ENCODE measurements at places on chromosomes 7 and 10.

- no peak for DNase-seq
These were observed 128.0 kb downstream of the SEMA3C start for GRCh38 chr7:80790877-80791276.

DNA sequence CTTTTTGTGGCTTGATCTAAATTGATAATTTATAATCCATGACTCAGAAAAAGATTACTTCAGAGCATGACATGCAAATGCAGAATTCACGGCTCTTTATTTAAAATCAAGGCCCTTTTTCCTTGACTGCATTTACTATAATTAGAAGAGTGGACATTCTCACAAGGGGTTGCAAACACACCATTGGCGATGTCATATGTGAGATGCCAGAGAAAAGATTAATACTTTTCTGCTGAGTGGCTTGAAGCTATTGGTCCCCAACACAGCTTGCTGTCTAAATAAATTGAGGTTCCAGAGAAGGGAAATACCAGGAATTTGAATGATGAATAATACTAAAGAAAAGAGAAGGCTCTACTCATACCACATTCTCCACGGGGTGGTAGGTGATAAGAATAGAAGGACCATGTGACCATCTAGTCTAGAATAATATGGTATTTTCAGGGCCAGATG is 78.7 kb upstream of the ARID5B start:
- no peak for DNase-seq

GRCh38 chr7:131190146-131190545 is 137.5 kb upstream of the MKLN1 start:
- no peak for DNase-seq

GRCh38 chr7:43847496-43847895 is 21.8 kb downstream of the MRPS24 start:
- no peak for DNase-seq

All from immature natural killer cell (primary cell).